ELF-1 (cell line): ENCODE measurements at places on chromosomes 7 and 10.

- no peak for DNase-seq
Observed at GRCh38 chr7:44700322-44700721, 48.3 kb upstream of the ZMIZ2 start.

- DNase-seq: no peak
Observed at GRCh38 chr10:80185578-80186299, 19.6 kb downstream of the ANXA11 start.

DNA sequence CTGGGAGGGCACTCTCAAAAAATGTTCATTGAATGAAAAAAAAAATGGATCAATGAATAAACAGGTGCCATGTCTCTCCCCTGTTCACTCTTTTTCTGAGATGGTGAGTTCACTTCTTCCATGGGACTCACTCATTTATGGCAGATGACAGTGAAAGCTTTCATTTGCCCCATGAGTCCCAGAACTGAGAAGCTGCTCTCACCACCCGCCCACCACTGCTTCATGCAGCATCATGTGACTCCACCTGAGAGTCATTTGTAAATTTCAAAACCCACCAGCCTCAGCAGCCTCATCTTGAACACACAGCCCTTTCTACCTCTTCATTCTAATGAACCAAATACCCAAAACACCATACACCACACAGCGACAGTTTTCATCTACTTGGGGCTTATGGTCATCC, 64.9 kb downstream of the SCRN1 start:
- DNase-seq: no peak

GRCh38 chr7:39948375-39948955, 1.6 kb upstream of the CDK13 start:
- no peak for DNase-seq

GRCh38 chr7:48089046-48090003, at the start of gene UPP1:
UPP1 (plus strand) TSS chr7:48089265; CDS start chr7:48094784, 5,519 bp downstream.
- DNase-seq: peak; percentile 94

DNA sequence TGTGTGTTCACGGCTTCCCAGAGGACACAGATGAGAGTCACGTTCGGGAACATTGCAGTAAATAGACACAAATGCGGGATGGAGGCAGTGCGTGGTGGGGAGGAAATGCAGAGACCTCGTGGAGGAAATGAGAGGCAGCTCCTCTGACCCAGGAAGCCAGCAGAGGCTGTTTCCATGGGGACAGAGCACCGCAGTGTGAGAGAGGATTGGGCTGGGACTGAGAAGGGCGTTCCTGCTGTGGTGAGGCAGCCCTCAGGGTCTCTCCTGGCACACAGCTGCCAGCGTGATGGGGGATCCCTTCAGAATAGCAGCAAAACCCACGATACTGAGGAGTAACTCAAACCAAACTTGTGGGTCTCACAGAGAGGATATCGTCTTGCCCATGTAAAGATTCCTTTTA, 21.7 kb upstream of the BHLHA15 start:
- no peak for DNase-seq

DNA sequence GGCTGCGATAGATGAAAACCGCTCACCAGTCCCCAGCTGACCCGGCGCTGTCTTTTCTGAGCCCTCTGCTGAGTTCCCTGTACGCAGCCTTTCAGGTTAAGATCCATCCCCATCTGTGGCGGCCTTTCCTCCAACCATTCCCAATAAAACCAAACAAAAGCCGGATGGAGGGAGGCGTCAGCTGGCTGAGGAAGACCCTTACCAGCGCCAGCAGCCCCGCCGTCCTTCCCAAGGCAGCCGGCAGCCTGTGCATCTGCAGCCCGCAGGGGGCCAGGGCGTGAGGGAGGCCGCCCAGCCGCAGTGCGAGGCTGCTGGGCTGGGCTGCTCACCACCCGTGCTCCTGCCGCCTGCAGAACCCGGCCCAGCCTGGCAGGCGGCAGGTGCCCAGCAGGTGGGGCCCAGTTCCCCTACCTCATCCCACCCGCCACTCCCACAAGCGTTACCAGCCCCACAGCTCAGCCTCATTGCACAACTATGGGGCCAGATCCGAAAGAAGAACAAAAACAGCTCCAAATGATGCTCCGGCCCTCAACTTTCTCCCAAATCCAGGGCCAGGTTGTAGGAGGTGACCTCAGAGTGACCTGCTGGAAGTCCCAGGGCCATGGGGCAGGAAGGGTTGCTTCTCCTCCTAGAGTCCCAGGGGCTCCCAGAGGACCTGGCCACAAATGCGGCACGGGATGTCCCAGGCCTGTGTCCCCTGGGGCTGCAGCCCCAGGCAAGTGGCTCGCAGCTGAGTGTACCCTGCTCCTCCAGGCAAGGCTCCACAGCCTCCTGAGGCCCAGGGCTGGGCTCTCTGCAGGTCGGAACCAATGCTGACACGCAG, 23.8 kb downstream of the PAPOLB start:
- peak; percentile 82 for DNase-seq

- no peak for DNase-seq
Observed at GRCh38 chr10:61981460-61981859, 80.0 kb downstream of the ARID5B start.

DNA sequence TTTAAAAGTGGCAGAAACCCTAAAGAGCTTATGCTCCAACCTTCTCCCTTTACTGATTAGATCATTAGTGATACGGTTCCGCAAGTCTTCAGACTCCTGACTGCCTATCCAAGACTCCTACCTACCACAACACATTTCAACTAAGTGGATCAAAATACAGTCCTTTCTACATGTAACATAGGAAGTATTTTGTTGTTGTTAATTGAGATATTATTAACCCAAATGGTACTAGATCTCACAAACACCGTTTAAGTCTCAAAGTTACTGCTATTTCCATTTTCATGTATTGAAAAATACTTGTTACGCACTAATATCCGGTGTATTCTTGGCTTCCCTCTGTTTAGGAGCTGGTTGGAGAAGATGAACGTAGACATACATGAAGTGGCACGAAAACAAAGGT, 1.1 kb downstream of the FAM237B start:
- DNase-seq: no peak

GRCh38 chr7:13577566-13578145, 411.8 kb downstream of the ETV1 start:
- DNase-seq: no peak

DNA sequence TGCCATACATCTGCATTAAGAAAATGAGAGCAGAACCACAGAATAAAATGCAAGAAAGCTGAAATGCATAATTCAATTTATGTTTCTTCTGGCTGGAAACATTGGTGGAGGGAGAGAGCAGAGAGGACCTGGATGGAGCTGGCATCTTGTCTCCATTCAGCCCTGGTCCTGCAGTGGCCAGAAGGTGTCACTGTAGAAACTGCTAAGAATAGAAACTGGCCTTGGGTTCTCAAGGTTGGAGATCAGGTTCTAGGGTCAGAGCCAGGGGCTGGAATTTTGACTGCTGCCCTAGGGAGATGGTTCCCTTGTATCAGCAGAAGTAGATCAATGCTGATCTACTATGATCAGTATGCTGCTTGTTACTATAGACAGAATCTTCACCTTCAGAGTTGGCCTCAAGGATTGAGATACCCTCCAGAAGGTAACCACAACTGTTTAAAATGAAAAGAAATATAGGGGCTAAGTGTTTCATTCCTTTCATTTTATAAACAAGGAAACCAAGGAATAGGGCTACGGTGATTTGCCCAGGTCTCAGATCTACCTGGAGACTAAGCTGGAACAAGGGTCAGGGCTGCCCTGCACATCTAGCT, 13.1 kb downstream of the TAS2R41 start:
- peak; percentile 78 for DNase-seq

DNA sequence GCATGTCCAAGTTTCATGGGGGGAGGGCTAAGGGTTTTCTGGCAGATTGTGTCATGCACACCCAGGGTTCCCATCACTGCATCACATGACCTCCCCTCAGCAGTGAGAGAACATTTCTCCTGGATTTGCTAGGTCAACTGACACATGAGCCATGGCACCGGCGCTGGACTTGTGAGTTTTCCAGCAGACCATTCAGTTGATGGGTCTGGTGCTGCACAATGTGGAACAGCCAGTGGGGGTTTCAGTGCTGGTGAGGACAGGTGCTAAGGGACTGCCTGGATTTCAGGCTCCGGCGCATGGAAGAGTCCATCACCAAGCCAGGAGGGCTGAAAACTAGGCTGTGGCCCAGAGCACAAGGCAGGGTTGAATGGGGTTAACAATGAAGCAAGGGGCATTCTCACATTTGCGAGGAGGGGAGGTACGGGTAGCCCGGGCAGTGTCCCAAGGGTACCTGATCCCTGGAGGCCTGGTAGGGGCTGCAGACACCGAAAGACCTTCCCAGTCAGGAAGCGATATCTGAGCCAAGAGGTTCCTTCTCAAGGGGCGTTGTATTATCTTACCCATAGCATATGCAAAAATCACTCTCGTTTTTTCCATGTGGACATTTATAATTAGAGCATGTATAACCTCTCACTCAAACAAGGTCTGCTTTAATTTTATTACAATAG, 203.0 kb downstream of the TNS3 start:
- DNase-seq: no peak

- no peak for DNase-seq
Observed at GRCh38 chr10:28970231-28970630, 292.9 kb downstream of the BAMBI start.

- DNase-seq: peak; percentile 23
Observed at GRCh38 chr7:2611401-2611800, 20.4 kb upstream of the TTYH3 start.

GRCh38 chr10:112184379-112184778, 814 bp upstream of the GPAM start:
- DNase-seq: peak; percentile 3

DNA sequence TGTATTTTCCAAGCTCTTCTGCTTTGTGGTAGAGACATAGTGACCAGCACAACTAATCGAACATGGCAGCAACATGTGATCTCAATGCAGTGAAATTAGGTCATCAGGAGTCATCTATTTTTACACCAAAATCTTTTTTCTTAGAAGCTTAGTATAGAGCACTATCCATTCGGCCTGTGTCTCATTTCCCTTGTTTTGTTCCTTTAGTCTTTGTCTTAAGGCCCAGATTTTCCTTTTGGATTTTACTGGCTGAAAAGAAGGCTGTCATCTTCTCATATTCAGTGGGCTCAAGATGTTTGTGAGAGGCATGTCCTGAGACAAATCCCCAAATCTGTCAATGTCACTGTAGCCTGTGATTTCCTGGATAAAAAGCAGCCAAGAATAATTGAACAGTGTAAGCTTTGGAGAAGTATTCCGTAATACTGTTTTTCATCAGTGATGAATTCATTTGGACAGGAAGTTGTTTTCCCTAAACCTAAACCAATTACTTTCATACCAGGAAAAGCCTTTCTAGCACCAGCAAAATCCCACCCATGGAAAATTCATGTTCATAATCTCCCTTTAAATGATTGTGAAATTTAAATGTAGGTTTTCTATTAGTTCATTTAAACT, 55.2 kb downstream of the MAGI2 start:
- no peak for DNase-seq

GRCh38 chr10:51321980-51322379, 247.7 kb downstream of the PRKG1 start:
- no peak for DNase-seq

DNA sequence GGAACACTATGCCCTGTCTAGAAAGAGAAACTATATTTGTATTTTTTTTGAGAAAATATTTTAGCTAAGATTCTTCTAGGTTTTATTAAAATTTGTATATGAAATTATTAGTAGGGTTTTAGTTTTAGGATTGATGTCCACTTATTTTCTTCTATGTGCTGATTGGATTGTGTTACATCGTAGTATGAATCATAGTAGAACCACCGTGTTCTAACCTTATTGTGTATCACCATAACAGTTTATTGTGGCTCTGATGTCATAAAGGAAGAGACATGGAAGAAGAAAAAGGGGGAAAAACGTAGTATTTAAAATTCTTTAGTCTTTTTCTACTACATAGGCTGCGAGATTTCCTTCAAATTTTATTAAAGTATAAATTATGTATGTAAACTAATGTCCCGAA, 1.9 kb downstream of the AGBL3 start:
- DNase-seq: no peak

- DNase-seq: no peak
Observed at GRCh38 chr7:47931005-47932004, 17.0 kb downstream of the PKD1L1 start.

DNA sequence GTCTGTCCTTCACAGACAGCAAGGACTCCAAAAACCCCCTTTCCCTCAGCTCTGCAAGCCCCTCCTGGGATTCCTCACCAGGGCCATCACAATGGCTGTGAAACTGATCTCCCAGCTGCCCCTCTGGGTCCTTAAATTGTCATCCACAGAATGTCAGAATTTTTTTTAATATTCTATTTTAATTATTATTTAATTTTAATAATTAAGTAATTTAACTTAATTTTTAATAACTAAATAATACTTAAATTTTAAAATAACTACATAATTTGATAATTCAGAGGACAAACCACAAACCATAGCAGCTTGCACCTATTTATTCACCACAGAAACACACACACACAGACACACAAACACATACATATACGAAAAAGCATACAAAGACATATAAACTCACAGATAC, 565.8 kb upstream of the COBL start:
- no peak for DNase-seq

DNA sequence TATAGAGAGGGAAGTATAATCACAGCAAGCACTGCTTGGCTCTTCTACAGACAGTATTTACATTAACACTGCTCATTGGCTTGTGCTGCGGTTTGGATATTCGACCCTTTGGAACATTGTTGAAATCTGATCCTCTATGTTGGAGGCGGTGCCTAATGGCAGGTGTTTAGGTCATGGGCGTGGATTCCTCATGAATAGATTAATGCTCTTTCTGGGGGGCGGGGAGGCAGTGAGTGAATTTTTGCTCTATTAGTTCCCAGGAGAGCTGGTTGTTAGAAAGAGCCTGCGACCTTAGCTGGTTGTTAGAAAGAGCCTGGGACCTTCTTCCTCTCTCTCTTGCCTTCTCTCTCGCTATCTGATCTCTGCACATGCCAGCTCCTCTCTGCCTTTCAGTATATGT, 77.3 kb upstream of the SVIL start:
- peak; percentile 52 for DNase-seq

- DNase-seq: peak; percentile 89
Observed at GRCh38 chr10:30705625-30706149, 76.1 kb upstream of the LYZL2 start.

- DNase-seq: no peak
Observed at GRCh38 chr10:130728531-130729215, 582.8 kb downstream of the TCERG1L start.

DNA sequence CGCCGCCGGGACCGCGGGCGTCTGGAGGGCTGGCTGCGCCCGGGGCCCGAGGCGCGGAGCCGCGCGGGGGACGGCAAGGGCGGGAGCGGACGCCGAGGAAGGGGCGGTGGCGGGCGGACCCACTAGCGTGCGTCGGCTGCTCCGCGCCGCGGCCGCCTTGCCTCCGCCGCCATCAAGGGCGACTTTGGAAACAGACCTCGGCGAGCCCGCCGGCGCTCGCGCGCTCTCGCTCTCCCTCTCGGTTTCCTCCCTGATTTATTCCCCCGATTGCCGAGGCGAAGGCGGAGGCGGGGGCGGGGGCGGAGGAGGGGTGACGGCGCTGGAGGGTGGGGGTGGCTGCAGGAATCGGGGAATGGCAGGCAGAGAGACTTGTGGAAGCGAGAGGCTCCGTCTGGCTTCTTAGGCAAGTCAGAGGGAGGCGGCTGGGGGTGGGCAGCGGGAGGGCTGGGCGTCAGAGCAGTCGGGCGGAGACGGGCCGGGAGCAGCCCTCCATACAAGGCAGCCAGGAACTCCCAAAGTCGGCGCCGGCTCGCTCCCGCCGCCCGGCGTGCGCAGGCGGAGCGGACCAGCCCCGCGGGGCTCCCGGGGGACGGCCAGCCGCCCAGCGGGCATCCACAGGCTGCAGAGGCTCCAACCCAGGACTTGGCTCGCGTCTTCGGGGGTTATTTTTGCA, at the start of gene CACNA2D1:
CACNA2D1 (minus strand) TSS at position 231 of the 673 bp plus-strand sequence.
- no peak for DNase-seq

- DNase-seq: no peak
Observed at GRCh38 chr7:150357771-150358427, 10.7 kb upstream of the REPIN1 start.

GRCh38 chr10:79310911-79311573, 36.2 kb upstream of the PPIF start:
- no peak for DNase-seq
